ENCODE measurements at places on chromosomes 5 and 9.
A peak's percentile ranks its signal among the peaks of the same experiment; 100 is the strongest.

GRCh38 chr5:125409861-125410536 is 663.6 kb upstream of the ZNF608 start:
- DNase-seq: no peak

DNA sequence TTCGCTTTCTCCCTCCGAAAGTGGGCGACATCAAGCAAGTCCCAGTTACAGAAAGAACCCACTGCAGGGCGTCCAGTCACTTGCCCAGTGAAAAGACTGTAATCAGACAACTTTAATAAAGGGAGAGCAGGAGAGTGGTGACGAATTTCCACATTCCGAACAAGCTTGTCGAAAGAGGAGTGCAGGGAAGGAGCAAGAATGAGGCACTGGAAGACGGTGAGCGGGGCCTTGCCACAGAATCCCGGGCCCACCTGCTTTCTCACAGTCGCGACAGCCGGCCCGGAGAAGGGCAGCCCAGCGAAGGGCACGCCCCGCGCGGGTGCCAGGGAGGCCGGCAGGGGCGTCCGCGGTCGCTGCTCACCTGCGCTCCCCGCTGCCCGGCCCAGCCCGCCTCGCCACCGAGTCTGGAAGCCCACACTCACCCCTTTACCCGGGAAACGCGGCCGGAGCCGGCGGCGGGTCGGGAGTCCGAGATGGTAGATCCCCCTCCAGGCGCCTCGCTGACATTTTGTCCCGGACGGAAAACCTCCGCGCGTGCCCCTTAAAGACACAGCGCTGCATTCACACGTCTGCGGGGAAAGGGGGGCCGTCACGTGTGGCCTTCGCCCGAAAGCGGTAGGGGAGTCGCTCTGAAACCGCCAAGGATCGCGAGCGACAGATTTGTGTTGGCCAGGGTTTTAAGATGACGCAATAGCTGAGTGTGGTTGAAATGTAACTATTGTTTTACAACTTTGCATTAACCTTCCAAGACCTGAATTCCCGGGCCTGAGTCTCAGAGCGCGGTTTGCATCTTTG is at the start of gene ZBED3:
ZBED3 (minus strand) TSS at position 597 of the 795 bp plus-strand sequence. CDS start 9,407 bp downstream, outside the sequence.
- DNase-seq: peak; percentile 85

GRCh38 chr9:108972626-108973209 is 38.5 kb downstream of the ABITRAM start:
- DNase-seq: no peak

- DNase-seq: no peak
Observed at GRCh38 chr9:123649909-123650308, 280.0 kb downstream of the DENND1A start.

DNA sequence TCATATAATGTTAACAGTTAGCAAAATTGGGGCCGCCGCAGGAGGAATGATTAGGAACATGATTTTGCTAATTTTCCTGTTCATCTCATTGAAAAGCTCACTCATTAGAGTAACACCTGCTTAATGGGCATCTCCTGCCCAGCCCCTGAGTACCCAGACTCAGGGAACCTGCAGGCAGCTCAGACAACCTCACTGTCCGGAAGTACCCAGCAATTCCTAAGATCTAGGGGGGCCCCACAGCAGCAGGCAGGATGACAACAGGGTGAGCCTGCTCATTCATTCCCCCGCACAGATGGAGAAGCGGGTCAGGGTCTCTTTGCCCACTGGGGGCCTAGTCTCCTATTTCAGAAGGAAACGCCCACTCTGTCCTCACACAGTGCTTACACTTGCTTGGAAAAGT is 12.6 kb downstream of the FAM78A start:
- no peak for DNase-seq

- no peak for DNase-seq
Observed at GRCh38 chr5:74040065-74040551, 414.1 kb downstream of the ARHGEF28 start.

- DNase-seq: peak; percentile 91
Observed at GRCh38 chr9:128684325-128685199, 4.5 kb upstream of the SET start.

All from mucosa of descending colon (tissue), 3 donors.